GM23248 (cell line): ENCODE measurements at places on chromosomes 4 and X. TPM values are rescaled to one million over a fixed set of nuclear protein-coding genes. Genes with fewer than 3 reads are reported as not detected.

GRCh38 chr4:76339364-76339763 is 32.8 kb downstream of the STBD1 start:
- peaks cover 10% of the 10 kb centered on the region; the same call in 1 of the 2 replicates for H3K4me1 ChIP-seq
- H3K36me3 ChIP-seq: no peaks in the 10 kb centered on the region
- DNase-seq: peak; percentile 4
- H3K27me3 ChIP-seq: no peaks in the 10 kb centered on the region

Gene XAGE5
- not detected in 2 replicates for total RNA-seq

- no peaks in the 10 kb centered on the region for H3K36me3 ChIP-seq
- H3K27ac ChIP-seq: no peak overlapping the region
- no peaks in the 10 kb centered on the region for H3K27me3 ChIP-seq
- H3K4me1 ChIP-seq: no peaks in the 10 kb centered on the region
Measured at GRCh38 chrX:118062048-118062789, 54.4 kb downstream of the KLHL13 start.

Gene LONRF3
- 0.54 TPM in 1 of 2 replicates, not detected in the other for total RNA-seq

Gene ADH4
- not detected in 2 replicates for total RNA-seq

GRCh38 chrX:40476958-40477357 is 103.8 kb upstream of the ATP6AP2 start:
- H3K27ac ChIP-seq: no peak overlapping the region
- H3K36me3 ChIP-seq: no peaks in the 10 kb centered on the region
- H3K27me3 ChIP-seq: no peaks in the 10 kb centered on the region

- H3K36me3 ChIP-seq: no peaks in the 10 kb centered on the region
- no peak for DNase-seq
- no peaks in the 10 kb centered on the region for H3K27me3 ChIP-seq
- H3K4me1 ChIP-seq: no peaks in the 10 kb centered on the region
- no peak overlapping the region for H3K27ac ChIP-seq
- H3K4me3 ChIP-seq: no peak overlapping the region
Measured at GRCh38 chrX:69705818-69706217, 89.9 kb downstream of the EDA start.

Gene AFM
- total RNA-seq: not detected in 2 replicates
